Activated CD4-positive, CD25-positive, alpha-beta regulatory T cell treated with anti-CD3 and anti-CD28 coated beads, Interleukin-2, amount 50 U/mL, for 24 hours (primary cell): ENCODE measurements at places on chromosomes 7 and 10.

- no peak for ATAC-seq
Observed at GRCh38 chr10:110527731-110528171, 30.0 kb downstream of the DUSP5 start.

GRCh38 chr7:143987513-143987912 lies 12.6 kb upstream of the OR6B1 start:
- no peak for ATAC-seq

- no peak for ATAC-seq
Observed at GRCh38 chr7:19919261-19920095, 146.1 kb upstream of the TMEM196 start.

DNA sequence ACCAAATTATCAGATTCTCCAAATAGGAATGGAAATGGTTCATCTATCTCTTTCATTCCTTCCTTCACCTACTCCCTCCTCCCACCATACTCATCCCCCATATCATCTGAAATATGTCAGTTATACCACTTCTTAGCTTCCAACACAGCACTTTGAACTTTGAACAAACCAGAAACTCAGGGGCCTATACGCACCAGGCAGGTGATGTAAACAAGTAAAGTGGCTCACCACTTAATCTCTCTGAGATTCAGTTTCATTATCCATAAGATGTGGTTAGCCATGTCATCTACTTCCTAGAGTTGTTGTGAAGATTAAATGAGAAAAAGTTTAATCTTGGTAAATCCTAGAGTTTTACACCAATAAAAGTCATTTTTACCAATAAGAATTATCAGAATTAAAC lies 65.9 kb upstream of the LRRN3 start:
- ATAC-seq, result peak; percentile 58

GRCh38 chr10:369221-369683 lies 234.0 kb downstream of the ZMYND11 start:
- ATAC-seq, result no peak

DNA sequence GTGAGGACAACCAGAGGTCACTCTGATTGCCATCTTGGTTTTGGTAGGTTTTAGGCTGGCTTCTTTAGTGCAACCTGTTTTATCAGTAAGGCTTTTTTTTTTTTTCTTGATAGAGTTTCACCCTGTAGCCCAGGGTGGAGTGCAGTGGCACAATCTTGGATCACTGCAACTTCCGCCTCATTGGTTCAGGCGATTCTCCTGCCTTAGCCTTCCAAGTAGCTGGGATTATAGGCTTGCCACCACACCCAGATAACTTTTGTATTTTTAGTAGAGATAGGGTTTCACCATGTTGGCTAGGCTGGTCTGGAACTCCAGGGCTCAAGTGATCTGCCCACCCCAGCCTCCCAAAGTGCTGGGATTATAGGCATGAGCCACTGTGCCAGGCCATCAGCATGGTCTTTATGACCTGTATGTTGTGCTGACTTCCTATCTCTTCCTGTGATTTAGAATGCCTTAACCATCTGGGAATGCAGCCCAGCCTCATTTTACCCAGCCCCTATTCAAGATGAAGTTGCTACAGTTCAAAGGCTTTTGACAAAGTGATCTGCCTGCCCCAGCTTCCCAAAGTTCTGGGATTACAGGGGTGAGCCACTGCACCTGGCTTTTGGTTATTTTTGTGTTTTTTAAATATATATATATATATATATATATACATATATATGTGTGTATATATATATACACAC lies 7.0 kb upstream of the ZNF425 start:
- ATAC-seq, result no peak

GRCh38 chr10:93760490-93760889 lies 2.8 kb downstream of the LGI1 start:
- no peak for ATAC-seq

DNA sequence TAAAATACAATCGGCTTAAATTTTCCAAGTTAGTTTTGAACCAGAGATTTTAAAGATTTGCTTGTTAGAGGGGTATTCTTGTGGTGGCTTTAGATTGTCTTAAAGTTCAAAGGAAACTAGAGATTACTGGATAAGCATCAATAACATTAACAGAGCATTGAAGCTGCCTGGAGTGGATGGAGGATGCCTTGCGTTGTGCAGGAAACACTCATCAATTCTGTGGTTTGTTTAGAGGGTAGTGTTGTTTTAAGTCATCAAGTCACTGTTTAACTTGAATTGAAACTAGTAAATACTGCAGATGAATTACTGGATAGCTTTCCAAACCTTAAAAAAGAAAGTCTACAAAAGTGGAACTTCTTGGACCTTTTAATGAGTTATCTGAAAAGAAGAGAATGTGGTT lies 218.6 kb downstream of the CELF2 start:
- ATAC-seq, result peak; percentile 18

DNA sequence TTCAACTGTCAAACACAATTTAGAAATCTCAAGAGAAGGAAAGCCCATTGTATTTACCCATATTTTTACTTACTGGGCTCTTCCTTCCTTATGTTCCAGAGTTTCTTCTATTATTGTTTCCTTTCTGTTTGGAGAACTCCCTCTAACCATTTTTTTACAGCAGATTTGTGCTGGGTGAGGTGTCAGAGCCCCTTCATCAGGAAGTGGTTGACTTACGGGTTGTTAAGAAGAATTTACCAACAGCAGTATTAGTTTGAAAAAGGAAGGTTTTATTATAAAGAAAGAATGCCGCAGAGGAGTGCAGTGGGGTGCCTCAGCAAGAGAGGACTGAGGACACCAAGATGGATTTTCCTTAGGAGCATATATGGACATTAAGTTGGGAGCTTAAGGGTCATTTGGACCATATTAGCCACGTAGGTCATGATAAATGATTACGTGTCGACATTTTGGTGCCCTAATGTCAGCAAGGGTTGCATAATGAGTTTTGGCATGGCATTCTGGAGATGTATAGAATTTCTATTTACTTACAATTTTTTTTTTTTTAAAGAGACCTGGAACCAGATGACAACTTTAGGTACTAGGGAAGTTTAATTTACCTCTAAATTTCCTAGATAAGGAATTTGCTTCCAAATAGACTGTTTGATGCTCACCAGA lies 6.3 kb upstream of the TBATA start:
- ATAC-seq, result no peak

- no peak for ATAC-seq
Observed at GRCh38 chr10:46555713-46556514, 544 bp downstream of the GPRIN2 start.

- ATAC-seq, result no peak
Observed at GRCh38 chr7:40604601-40605438, 470.0 kb downstream of the SUGCT start.

- ATAC-seq, result no peak
Observed at GRCh38 chr10:5614155-5614721, 52.2 kb downstream of the ASB13 start.

- ATAC-seq, result no peak
Observed at GRCh38 chr10:122554131-122555036, 6.2 kb upstream of the DMBT1 start.

DNA sequence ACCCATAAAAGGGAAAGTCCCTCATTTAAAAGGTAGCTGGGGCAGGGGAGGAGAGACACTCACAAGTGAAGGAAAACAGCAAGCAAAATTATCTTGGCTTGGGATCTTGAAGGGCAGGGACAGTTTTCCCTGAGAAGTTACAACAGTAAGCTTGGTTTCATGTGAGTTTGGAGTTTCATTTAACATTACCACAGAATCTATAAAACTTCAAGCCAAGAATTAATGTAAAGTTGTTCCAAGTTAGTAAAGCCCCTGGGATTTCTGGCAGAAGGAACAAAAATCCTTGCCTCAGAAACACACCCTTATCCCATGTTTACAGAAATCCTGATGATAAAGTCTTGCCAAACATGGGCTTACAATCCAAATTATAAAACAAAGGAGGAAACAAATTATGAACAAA lies 19.2 kb downstream of the CRPPA start:
- ATAC-seq, result no peak

DNA sequence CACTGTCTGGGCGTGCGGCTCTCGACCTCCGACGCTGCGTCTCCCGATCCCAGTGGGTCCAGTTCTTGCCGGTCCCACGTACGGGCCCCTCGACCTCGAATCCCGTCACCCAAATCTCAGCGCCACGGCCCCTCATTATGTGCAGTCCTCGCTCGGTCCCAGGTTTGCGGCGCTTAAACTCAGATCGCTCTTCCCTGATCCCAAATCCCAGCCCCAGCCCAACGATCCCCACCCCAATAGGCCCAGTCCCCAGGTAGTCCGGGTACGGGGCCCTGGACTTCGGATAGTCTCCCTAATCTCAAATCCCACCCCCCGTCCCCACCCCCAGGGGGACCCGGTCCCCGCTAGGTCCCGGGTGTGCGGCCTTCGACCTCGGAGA lies 666 bp downstream of the HNRNPF start:
- ATAC-seq, result no peak

DNA sequence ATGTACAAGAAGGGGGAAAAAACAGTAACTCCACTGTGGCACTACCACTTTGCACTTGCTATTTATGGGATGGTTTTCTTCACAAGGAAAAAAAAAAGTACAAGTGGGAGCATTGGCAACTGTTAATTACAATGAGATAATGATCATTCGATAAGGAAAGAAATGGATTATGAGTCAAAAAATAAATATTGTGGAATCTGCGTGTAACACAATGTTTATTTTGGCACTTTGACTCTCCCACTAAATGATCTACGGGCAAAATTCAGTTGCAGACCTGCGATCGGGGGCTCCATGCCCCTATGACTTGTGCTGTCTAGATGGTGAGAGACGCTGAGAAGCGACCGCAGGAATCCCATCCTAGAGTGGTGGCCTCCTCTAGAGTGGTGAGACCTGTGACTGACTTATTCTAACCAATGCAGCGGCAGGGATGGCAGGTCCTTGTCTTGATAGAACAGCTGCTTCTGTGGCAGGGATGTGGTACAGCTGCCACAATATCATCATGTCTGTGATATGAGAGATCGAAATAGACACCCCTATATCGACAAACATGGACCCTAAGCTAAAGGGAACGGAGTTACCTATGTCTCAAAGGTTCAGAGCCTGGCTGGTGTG lies 345.0 kb upstream of the KLF6 start:
- no peak for ATAC-seq

DNA sequence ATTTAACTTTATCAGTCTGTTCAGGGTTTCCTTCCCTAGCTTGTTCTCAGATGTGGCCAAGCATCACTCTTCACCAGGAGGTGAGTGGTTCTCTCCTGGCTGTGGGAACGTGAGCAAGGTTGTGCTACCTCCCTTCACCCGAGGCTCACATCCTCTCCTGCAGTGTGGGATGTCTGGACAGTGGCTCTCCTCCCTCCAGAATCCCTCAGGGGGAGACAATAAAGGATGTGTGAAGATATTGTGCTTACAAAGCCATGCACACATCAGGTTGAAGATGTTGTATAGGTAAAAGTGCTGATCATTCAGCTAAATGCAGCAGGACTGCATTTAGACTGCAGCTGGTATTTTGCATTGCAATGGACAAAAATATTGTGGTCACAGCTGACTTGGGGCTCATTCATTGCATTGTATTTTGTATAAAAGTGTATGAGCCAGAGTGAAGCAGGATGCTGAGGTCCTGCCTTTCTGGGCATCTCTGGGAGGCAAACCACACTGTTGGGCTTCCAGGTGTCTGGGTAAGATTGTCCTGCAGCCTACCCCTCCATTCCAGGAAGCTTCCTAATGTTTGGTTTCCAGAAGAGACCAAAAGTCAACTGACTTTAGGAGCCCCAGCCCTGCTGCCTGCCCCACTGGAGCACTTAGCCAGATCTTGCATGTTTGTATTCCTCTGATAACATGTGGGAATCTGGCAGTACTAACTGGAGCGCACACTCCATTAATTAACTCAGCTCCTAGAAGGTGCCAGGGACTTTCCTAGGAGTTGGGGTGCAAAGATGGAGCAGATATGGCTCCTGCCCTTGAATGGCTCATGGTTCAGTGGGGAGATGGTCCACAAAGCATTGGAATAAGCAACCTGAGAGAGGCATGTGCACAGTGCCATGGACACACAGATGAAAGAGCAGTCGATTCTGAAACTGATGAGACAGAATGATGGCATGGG lies 292.5 kb upstream of the ZNF32 start:
- no peak for ATAC-seq

DNA sequence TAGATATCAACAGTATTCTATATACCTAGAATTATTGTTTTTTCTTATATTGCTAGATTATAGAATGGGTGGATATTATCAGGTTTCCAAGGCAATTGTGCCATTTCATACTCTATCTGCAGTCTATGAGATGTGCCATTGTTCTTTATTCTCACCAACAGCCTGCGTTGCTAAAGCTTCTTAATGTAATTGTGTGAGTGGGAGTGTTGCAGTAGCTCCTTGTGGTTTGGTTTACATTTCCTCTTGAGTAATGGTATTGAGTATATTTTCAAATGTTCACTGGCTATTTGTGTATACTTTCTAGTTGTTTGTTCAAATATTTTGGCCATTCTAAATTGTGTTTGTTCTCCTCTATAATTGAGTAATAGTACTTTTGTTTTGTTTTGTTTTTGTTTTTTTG lies 199.2 kb downstream of the TFEC start:
- no peak for ATAC-seq

DNA sequence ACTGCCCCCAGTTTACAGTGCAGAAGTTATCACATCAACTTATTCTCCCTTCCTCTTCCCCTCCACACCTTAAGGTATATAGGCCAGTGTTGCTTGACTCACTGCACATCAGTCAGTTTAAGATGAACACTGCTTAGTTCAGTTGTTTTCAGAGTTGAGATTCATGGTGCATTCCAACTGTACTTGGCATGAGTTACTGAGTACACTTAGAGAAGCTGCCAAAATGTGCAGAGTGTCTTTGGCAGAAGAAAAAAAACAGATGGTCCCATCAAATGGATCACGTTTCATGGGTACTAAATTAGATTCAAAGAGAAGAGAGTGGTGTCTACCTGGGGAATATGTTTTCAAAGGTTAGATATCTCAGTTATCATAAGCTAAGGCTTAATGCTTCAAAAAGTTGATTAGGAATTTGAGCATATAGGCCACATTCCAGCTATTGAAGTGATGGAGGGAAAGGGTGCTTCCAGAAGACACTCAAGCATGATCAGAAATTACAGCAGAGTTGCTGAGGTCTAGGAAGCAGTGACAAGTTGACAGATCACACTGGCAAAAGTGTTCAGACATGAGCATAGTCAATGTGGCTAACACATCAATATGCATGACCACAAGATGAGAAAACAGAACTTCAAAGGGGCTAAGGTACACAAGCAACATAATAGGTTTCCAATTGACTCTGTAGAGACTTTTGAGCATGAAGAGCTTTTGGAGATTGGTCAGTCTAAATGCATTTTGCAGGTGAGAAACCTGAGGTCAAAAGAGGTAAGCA lies 579.2 kb upstream of the CELF2 start:
- no peak for ATAC-seq

- no peak for ATAC-seq
Observed at GRCh38 chr10:128522551-128523308, 396.5 kb upstream of the MKI67 start.

GRCh38 chr7:42106562-42106961 lies 130.4 kb downstream of the GLI3 start:
- ATAC-seq, result no peak

GRCh38 chr10:114631090-114631665 lies 26.9 kb downstream of the ABLIM1 start:
- ATAC-seq, result no peak

GRCh38 chr7:4109481-4110110 lies 572.5 kb upstream of the FOXK1 start:
- ATAC-seq, result no peak
